ENCODE measurements at places on chromosomes 12 and 14. TPM values are rescaled to one million over a fixed set of nuclear protein-coding genes. Genes with fewer than 3 reads are reported as not detected.

The LIN52 gene
- 14.4 TPM for total RNA-seq

The SERPINA12 gene
- total RNA-seq = not detected

The OR4K13 gene
- not detected for total RNA-seq

The LUM gene
- 213 TPM for total RNA-seq

The PELI2 gene
- 1.1 TPM for total RNA-seq

The LBHD2 gene
- not detected for total RNA-seq

The SLC17A8 gene
- total RNA-seq = not detected

The NDRG2 gene
- 661 TPM for total RNA-seq

The PGAM5 gene
- total RNA-seq = 35.3 TPM

The CLEC4D gene
- total RNA-seq = 0.72 TPM

The HHIPL1 gene
- 1.7 TPM for total RNA-seq

The LAG3 gene
- total RNA-seq = not detected

The NINJ2 gene
- total RNA-seq = 7.7 TPM

The FAM222A gene
- total RNA-seq = 18.3 TPM

The ATL1 gene
- total RNA-seq = 0.75 TPM

The AQP2 gene
- total RNA-seq = not detected

The MIPOL1 gene
- total RNA-seq = 7.3 TPM

The GPR84 gene
- total RNA-seq = not detected

The TMTC1 gene
- 61.8 TPM for total RNA-seq

The NR2C1 gene
- 37.4 TPM for total RNA-seq

The MYF6 gene
- total RNA-seq = 0.69 TPM

The CISTR gene
- total RNA-seq = 1.4 TPM

The CDCA3 gene
- total RNA-seq = 0.58 TPM

The FGF6 gene
- total RNA-seq = not detected

The SYCP3 gene
- total RNA-seq = not detected

The GPRC5D gene
- total RNA-seq = not detected

The HNF1A gene
- not detected for total RNA-seq

The RASSF9 gene
- 10.1 TPM for total RNA-seq

The FGF23 gene
- 0.10 TPM for total RNA-seq

The CLSTN3 gene
- total RNA-seq = 4.1 TPM

The PTPN21 gene
- total RNA-seq = 21.1 TPM

The SDR9C7 gene
- total RNA-seq = 0.20 TPM

The GLIPR1L2 gene
- 1.8 TPM for total RNA-seq

The TOMM20L gene
- total RNA-seq = not detected

The SLC38A4 gene
- total RNA-seq = not detected

The FZD10 gene
- total RNA-seq = 0.09 TPM

The ASCL1 gene
- not detected for total RNA-seq

The RIMBP2 gene
- total RNA-seq = not detected

The GPR137C gene
- total RNA-seq = 1.5 TPM

The CFAP54 gene
- 0.31 TPM for total RNA-seq

The SMIM41 gene
- total RNA-seq = 0.29 TPM

The TTC9 gene
- 2.4 TPM for total RNA-seq

The LTB4R2 gene
- total RNA-seq = 1.6 TPM

The ABCB9 gene
- 4.7 TPM for total RNA-seq

The MYBPC1 gene
- 1.9 TPM for total RNA-seq

The LYSET gene
- total RNA-seq = 17.4 TPM

The SELPLG gene
- 5.0 TPM for total RNA-seq

The KLHDC1 gene
- 3.7 TPM for total RNA-seq

The LRP1-AS gene
- not detected for total RNA-seq

The HOXC10 gene
- total RNA-seq = not detected

The DCAF4 gene
- 6.5 TPM for total RNA-seq

The RNU6-7 gene
- not detected for total RNA-seq

The SLCO1B3 gene
- total RNA-seq = not detected

The PLEKHG7 gene
- total RNA-seq = not detected

Data from heart left ventricle (tissue), 16 donors.